Activated CD4-positive, alpha-beta T cell treated with anti-CD3 and anti-CD28 coated beads, Interleukin-2, amount 10 ng/mL, durations not matched to agents 7 days and 5 days (primary cell): ENCODE measurements at places on chromosomes 6 and 20.

- DNase-seq = no peak
Observed at GRCh38 chr6:35197196-35197595, 16.6 kb upstream of the SCUBE3 start.

DNA sequence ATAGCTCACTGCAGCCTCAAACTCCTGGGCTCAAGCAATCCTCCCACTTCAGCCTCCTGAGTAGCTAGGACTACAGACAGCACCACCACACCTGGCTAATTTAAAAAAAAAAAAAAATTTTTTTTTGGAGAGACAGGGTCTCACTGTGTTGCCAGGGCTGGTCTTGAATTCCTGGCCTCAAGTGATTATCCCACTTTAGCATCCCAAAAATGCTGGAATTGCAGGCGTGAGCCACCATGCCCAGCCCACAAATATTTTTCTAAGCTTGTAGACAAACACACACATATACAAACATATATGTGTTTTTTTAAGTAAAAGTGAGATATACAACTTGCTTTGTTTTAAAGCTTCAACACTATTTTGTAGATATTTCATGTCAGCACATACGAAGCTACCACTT lies 10.8 kb downstream of the HSPA12B start:
- no peak for DNase-seq

DNA sequence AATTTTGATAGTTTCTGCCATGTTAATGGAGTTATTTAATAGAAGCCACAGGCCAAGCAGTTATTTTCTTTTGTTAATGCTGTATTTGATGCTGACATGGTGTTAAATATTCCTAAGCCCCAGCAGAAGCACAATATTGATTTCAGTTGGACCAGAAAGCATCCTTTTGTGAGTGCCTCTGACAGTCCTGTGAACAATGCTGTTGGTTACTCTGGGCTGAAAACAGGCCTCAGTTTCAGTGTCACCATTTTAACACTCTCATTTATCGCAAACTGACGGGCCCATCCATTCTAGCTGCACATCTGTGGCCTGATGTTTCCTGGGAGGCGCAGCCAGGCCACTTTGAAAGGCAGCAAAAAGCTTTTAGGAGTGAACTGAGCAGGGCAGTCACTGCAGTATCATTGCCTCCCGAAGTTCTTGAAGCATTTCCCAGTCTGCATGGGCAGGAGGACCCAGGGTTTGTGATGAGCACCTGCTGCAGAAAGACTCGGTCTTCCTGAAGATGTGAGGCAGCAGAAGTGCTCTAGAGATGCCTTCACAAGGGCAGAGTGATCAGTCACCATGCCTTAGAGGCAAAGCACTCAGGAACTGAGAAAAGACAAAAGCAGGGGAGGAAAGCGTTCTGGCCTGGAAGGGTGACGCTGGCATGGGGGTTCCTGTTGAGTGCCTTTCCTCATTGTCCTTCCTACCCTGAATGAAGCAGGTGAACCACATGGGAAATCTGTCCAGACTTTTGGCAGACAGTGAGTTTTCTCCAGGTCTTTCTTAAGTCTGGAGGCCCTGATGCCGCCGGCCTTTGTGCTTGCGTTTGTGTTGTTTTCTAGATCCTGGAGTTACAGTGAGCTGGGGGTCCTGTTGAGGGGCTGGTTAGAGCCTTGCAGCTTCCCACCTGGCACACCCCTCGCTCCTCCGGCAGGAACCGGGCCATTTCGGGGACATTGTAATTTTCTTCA lies 74.0 kb downstream of the ZDHHC14 start:
- no peak for DNase-seq

- DNase-seq = no peak
Observed at GRCh38 chr6:23365732-23366131, 760.3 kb upstream of the NRSN1 start.

DNA sequence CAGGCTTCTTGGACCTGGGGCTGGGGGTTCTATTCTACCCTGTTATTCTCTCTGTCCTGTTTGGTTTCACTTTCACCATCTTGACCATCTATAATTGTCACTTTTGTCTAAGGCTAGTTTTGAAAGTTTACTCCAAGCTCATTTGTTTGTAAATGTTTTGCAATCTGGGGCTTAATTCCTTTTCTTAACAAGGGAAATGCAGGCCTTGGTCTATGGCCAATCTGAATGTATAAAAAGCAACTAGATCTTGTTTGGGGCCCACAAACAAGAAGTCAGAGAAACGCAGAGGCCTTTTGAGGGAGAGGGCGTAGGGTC lies 86.3 kb upstream of the PREP start:
- no peak for DNase-seq

GRCh38 chr6:125839471-125839870 lies 48.7 kb downstream of the NCOA7 start:
- DNase-seq = no peak
